ENCODE measurements at places on chromosomes 2 and 18. TPM values are rescaled to one million over a fixed set of nuclear protein-coding genes. Genes with fewer than 3 reads are reported as not detected.

The SCYGR6 gene
- not detected for total RNA-seq

The ACTG2 gene
- total RNA-seq, result not detected

DNA sequence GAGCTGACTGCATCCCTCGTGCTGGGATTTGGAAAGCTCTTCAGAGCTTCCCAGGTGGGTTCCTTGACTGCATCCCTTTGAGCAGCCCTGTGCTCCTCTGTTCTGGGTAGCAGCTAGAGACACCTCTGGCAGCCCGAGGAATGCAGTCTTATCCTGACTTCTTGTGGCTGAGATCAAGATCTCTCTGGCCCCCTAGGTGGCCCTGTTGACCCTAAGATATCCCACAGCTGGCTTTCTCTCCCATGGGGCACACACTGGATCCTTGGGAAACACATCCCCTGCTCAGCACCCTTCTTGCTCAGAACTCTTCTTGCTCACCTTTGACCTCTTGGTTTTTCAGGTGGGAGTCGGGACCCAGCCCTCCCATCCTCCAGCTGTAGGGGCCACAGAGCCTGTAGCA lies 237.2 kb downstream of the TSN start:
- DNase-seq, result no peak

- no peak for DNase-seq
These were observed 41.3 kb downstream of the TMEM18 start for GRCh38 chr2:635687-636621.

DNA sequence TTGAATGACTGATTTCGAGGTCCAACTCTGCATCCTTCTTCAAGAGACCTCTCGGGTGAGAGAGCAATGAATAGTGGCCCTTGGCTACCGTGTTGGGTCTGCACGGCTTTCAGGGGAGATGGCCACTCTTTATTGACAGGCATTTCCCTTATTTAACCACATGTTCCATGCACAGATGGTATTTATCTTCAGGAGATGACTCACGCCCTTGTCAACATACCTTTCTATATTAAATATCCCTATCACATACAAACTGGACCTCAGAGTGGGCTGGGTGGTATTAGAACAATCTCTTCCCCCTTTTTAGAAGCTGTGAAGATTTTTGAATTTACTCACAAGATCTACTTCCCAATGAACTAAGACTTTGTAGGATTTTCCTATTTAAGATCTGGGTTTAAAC lies 109.6 kb upstream of the CDC42EP3 start:
- DNase-seq, result no peak

Data from pulmonary artery endothelial cell (primary cell).